Fibroblast of gingiva (primary cell): ENCODE measurements at places on chromosomes 11 and 22.

DNA sequence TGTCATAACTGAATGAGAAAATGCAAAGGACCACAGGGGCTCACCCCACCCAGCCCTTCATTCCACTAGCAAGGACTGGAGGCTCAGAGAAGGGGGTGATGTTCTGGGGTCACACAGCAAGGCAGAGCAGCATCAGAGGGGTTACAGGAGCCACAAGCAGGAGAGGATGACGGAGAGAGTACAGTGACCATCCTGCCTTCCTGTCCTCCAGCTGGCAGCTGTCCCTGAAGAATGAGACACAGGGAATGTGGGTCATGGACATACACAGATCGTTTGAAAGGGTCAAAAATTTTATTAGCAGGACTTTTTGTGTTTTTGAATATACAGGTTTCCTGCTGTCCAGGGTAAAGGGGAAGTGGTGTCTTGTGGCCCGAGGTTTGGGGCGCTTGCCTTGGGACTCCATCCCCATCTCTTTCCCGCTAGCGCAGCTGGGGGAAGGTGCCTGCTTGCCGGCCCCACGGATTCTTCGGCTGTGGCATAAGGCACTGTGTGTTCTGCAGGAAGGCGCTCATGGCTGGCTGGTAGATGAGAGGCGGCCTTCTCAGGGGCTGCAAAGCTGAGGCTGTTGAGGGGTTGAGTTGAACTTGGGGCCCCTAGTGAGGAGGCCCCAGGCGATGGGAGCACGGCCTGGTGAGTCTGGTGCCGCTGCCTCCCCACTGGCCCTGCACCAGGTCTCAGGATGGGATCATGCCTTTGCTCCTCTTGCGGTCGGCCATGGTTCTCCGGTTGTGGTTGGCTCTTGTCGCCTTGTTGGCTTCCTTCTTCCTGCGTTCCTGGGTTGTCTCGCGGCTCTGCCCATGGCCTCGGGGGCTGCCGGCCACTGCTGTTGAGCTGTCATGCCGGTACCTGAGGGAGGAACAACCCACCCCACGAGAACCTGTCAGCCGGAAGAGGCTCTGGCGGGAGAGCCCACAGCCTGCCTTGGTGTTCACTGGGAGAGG is 21.4 kb downstream of the UQCR10 start:
- DNase-seq: no peak

DNA sequence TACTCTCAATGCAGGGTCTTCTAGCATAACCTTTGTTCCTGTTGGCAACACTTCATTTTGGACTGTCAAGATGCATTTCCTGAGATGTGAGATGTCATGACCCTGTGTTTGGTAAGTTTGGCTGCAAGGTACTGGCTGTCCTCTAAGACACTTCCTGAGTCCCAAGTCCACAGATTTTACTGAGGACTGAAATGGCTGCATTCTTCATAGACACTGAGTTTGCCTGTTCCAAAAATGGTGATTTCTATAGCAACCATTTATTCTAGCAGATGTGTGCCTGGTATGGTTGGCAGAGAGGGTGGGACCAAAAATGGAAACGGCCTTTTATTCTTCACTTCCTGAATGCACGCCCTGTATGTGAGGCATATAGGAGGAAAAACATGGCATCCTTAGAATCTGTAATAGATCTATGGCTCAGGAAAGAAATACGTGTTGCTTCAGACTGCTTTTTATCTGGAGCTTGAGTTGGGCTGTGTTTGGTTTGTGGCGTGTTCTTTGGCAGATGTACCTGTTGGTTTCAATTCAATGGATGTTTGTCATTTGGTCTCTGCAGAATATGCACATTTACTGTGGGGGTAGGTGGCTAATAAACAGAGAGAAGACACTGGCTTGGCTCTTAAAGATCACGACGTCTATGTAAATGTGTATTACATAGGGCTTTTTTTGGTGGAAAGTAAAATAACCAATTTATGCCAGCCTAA is 62.4 kb downstream of the ZBTB16 start:
- DNase-seq: no peak

DNA sequence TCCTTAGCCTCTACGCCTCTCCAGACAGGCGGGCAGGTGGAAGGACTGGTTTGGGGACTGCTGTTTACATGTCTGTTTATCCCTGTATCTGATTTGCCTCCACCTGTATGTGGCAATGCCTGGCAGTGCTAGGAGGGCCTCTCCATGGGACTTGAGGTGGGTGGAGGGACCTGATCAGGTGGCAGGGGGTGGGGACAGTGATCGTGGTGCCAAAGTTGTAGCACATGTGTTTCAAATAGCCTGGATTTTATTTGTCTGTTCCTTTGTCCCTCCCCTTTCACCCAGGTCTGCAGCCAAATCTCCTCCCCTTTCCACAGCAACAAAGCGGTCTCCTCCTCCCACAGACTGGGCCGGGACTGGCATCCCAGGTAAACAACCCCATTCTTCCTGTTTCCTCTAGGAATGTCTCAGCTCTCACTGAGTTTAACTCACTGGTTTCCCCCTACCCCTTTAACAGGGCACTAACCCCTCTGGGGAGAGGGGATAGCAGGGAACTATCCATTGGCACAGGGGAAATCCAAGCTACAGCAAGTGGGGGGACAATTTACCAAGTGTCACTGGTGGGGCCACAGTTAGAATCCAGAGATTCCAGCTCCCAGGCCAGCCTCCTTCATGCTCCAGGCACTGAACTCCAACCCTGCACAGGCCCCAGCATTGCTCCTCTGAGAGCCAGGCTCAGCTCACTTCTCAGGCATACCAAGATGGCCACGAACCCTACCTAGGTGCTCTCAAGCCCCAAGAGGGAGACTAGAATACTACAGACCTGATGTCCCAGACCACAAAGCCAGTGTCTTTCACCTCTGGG is 22.9 kb upstream of the TLCD5 start:
- DNase-seq: no peak

DNA sequence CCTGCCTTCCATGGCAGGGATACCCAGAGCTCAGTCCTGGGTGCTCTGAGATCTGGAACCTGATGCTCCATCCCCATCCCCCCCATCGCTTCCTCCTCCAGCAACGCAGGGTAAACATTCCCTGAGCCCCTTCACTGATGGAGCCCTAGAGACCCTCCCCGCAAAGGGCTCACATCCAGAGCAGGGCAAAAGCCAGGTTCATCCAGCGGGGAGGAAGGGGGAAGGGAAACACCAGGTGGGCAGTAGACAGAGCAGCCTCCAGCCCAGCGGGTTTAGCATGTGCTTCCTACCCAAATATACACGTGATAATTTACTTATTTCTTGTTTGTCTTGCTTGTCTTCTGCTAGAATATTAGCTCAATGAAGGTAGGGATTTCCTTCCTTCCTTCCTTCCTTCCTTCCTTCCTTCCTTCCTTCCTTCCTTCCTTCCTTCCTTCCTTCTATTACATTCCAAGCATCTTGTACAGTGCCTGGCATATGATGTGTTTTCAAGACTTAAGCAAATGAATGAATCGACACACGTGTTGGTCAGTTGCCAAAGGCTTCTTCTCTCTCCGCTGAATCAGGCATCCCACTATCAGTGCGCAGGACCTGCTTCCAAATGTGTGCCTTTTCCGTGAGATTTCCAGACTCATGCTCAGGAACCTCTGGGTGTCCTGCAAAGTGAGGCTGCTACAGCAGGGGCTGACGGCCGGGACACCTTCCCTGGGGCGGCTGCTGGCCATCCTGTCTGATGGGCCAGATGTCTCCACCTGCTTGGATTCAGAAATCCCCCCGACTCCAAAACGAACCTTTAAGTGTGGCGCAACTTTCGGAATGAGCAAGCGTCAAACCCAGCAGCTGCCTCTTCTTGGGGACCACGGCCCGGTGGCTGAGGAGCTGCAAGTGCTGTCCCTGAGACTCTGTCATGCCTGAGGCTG is 955.1 kb downstream of the BRD1 start:
- no peak for DNase-seq

GRCh38 chr22:47736186-47737034 is 974.0 kb downstream of the TBC1D22A start:
- no peak for DNase-seq

DNA sequence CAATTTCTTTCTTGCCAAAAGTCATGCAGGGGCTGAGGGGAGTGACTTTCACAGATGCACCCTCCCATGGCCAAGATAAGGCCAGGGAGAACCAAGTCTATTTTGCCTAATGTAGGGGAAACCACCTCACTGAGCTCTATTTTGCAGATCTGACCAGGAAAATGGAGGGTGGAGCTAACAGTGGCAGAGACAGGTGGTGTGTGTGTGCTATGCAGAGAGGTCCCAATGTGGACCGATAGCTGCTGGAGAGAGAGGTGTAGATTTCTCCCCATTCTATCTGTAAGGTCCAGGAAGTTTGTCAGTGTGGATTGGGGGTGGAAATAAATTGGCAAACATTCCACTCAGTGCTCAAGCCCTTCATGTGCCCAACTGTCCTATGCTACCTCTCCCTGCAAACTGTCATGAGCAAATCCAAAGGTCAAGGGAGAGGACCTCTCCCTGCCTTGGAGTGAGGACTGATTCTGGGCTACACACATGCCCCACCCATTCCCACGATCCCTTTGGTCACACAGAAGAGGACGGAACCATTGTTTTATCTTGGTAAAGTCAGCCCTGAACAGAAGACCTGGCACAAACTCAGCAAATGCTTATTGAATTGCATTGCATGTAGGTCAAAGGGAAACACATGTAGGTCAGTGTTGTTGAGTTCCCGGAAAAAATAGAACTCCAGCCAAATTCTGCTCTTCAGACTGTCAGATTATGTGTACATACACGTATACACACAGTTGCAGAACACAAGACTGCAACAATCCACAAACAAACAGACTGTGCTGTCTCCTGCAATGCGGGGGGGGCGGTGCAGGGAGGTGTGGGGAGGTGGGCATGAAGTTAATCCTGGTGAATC is 65.9 kb downstream of the C11orf58 start:
- peak; percentile 81 for DNase-seq

- DNase-seq: no peak
Measured at GRCh38 chr11:22860241-22860640, at the start of gene CCDC179. CCDC179 (minus strand) TSS chr11:22860474; CDS start chr11:22860421, 53 bp downstream.

GRCh38 chr11:66956689-66957290 is 1.4 kb downstream of the PC start:
- DNase-seq: peak; percentile 62

GRCh38 chr22:28750471-28750881 is 8.6 kb downstream of the HSCB start:
- DNase-seq: peak; percentile 73

- DNase-seq: no peak
Measured at GRCh38 chr11:124610295-124610694, 933 bp upstream of the PANX3 start.

- DNase-seq: no peak
Measured at GRCh38 chr22:35397095-35397904, 2.6 kb upstream of the MCM5 start.

DNA sequence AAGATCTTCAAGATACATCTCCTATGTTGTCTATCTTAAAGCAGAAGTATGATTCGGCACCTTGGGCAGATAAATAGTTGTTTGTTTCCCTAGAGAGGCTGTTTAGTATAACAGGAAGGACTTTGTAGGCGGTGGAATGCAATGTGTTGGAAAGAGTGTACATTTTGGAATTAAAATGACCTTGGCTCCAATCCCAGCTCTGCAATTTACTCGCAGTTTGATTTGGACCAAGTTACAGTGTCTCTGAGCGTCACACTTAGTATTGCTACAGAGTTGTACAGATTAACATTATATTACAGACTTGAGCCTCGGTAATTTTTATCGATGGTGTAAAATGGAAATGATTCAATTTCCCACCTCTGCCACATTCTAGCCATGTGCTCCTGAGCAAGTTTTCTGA is 265.3 kb downstream of the OPCML start:
- no peak for DNase-seq

DNA sequence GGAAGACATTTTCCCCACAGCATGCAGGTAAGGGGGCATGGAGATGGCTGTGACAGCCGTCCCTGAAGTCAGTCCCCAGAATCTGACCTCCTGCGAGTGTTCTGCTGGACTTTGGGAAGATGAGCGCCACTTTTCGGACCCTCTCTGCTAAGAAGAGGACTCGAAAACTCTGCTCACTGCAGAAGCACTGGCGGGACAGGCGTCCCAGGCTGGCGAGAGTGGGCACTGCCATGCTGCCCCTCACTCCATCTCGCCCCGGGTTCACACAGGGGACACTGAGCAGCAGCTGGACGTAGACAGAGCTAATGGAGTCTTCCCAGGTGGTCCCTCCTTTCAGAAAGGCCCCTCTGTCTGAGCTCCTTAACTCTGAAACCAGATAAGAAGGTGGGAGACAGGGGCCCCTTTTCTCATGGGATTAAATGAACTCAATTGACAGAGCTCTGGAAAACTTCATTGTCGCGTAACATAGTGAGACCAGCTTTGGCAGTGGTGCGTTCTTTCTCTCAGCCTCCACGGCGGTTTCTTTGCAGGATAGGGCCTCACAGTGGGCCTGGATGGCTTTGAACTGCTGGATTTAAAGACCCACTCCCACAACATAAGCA is 4.8 kb downstream of the ADAMTS8 start:
- DNase-seq: no peak

- DNase-seq: peak; percentile 98
Measured at GRCh38 chr11:68012843-68013610, 2.9 kb downstream of the ALDH3B1 start.

DNA sequence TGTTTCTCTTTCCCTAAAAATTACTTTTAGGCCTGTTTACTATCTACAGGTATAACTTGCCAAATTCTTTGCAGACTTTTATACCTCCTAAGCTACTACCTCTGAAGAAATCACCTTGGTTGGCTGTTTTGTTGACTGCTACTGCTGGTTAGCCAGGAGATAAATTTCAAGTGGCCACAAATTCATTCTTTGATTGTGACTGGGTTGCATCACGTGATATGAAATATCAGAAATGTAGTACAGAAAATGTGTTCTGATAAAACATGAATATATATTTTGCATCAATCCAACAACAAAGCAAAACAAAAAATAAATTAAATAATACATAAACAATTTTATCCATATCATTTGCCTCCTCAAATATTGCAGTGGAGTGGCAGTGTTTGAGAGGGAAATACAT is 291.1 kb downstream of the CNTN5 start:
- no peak for DNase-seq

DNA sequence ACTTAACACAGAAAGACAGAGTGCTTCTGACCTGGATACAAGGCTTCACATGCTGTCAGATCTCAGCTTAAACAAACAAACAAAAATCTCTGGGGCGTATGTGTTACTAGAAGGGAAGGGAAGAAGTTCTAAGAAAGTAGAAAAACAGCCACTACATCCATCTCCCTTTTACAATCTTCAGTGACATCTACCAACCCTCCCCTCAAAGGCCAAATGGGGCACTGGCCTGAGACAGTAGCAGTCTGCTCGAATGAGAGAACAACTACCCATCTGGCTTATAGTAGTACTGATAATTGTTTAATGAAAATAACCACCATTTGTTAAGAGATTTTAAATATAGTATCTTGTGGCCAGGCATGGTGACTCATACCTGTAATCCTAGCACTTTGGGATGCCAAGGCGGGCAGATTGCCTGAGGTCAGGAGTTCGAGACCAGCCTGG is 29.4 kb downstream of the CCDC83 start:
- peak; percentile 48 for DNase-seq

- peak; percentile 85 for DNase-seq
Measured at GRCh38 chr11:9758637-9759518, 95.0 kb downstream of the SWAP70 start.
